ENCODE measurements at places on chromosomes 4 and X.

DNA sequence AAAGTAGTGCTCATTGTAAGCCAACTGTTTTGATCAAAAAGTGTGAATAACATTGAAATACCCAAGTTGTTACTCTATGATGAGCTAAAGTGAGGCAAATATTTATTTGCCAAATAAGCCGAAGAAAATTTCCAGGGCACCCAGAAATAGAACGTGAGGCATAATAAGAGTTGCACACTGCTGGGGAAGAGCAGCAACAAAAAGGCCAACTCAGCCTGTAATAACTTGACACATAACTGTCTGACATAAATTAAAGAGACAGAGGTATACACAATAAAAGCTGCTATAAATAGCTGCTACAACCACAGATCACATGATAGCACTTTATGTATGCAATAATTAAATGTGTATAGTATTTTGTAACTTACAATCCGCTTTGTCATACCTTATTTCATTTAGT is 2.0 kb upstream of the ABCB7 start:
- no peak for DNase-seq

GRCh38 chr4:8320386-8320750 is 50.8 kb downstream of the HTRA3 start:
- DNase-seq: no peak

GRCh38 chr4:24003496-24003895 is 113.6 kb upstream of the PPARGC1A start:
- DNase-seq: no peak

DNA sequence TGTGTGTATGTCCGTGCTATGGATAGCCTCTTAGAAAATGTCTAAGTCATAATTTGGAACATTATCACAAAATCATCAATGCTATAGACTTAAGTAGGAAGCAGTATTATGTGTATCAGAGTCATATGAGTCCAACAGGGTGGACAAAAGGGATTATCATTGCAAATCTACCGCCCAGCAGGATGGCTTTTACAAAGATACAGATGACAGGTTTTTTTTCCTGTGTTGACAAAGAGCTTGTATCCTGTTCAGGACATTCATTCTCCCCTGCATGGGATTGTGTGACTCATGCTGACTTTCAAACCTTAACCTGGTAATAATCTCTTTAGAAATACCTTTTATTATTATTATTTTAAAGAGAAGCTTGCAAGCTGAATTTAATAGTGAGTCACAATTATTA is 310.3 kb upstream of the GNPDA2 start:
- no peak for DNase-seq

DNA sequence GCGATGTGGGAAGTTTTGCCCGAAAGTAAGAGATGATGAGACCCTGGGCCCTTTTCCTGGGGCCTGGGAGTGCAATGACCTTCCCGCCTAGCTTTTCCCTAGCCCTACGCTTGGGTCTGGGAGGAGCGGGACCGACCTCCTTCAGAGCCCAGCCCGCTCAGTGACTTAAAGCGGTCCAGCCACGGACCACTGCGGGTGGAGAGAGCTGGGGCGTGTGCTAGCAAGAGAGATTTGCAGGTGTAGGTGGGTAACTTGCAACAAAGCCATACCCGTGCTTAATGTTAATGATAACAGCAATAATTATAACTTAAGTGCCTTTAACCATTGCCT is 503 bp upstream of the PDE5A start:
- DNase-seq: no peak

DNA sequence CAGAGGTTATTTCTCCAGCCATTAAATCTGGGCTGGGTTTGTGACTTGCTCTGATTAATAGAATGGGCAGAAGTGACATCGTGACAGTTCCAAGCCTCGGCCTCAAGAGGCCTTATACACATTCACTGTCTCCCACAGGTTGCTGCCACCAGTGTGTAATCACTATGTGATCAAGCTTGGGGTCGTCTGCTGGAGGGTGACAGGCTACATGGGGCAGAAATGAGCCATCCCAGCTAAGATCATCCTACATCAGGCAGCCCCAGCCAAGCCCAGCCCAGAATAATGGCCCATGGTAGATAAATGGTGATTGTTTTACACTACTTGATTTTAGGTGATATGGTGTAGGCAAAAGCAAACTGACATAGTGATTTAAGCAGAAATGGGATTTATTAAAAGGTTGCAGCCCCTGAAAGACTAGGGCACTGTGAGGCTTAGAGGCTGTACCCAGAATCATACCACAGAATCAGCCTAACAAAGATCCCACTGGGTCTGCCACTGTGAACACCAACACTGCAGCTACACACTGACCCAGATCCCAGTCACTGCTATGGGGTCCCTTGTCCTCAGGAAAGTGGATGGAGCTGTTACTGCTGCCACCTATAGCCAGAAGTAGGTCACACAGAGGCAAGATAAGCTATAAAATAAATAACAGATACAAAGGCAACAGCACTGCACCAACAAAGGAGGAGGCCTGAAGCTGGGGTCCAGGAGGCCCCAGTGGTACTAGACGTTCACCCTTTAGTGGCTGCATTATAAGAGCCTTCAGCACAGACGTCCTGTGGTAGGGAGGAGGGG is 159.6 kb upstream of the RBPJ start:
- DNase-seq: no peak

GRCh38 chr4:186501554-186501953 is 53.8 kb downstream of the MTNR1A start:
- DNase-seq: no peak

- no peak for DNase-seq
These were observed 71.7 kb upstream of the S100G start for GRCh38 chrX:16578218-16578617.

DNA sequence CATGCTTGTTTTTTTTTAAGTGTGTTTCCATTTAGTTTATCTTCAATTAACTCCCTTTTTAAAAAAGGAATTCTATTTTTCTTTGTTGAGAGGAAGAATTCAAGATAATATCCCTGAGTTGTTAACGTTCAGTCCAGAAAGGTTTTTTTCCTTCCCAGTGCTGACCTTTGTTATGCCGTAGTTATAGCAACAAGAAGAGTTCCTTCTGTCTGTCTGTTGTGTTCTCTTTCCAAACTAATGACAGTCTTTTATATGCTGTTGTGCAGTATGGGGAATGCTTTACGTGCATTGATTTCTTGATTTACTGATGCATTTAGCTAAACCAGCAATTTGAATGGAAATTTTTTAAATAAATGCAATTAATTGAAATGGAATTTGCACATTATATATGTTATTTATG is 6.6 kb upstream of the CXXC4 start:
- DNase-seq: no peak

DNA sequence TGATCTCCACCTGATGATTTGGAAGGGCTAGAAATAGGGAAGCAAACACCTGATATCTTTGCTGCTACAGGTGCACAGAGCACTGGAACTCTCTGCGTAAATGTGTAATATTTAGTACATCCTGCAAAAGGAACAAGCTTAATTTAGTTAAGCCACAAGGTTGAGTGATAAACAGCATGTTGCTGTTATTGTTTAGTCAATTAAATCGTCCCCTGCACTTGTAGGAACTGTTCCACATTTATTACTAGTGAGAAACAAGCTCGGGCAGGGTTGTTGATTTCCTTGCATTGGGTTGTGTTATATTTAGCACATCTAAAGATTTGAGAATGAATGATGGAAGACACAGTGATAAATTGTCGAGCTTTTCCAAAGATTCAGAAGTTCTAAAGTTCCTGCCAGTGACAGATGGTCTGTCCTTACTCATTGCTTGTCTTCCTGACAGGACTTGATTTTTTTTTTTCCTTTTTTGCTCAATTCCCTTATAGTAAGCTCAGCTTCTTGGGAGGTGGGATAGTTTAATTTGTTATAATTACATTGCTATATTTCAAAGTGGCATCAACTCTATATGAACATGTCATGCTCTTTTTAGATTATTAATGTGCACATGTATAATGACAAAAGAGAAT is 627.0 kb upstream of the ATOH1 start:
- DNase-seq: no peak

GRCh38 chrX:9871701-9872268 is 85.6 kb downstream of the SHROOM2 start:
- DNase-seq: no peak

GRCh38 chrX:2374086-2374485 is 126.7 kb downstream of the DHRSX start:
- DNase-seq: no peak

DNA sequence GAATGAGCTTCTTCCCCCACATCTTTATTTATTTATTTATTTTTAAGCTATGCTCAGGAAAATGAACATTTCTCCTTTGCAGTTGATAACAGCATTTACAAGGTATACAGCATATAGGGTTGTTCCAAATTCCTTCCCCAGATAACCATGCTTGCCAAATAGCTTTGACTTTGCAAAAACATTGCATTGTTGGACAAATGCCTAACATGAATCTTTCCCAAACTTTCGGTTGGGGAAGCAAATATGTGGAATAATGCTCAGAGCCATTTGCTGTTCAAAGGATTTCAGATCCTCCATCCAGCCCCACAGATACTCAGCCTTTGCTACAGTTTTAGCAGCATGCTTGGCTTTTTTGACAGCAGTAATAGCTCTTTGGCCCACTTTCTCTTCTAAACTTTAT is 127.2 kb upstream of the AGA start:
- DNase-seq: no peak

DNA sequence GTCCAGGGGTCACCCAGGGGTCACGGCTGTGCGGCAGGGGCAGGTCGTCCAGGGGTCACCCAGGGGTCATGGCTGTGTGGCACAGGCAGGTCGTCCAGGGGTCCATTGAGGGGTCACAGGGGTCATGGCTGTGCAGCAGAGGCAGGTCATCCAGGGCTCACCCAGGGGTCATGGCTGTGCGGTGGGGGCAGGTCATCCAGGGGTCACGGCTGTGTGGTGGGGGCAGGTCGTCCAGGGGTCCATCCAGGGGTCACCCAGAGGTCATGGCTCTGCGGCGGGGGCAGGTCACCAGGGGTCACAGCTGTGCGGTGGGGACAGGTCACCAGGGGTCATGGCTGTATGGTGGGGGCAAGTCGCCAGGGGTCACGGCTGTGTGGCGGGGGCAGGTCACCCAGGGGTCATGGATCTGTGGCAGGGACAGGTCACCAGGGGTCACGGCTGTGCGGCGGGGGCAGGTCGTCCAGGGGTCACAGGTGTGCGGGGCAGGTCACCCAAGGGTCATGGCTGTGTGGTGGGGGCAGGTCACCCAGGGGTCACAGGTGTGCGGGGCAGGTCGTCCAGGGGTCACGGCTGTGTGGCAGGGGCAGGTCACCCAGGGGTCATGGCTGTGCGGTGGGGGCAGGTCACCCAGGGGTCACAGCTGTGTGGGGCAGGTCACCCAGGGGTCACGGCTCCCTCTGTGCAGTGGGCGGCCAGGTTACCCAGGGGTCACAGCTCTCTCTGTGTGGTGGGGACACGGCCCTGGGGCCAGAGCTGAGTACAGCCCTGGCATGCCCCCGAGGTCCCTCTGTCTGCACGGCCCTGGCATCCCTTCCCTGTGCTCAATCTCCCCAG is 16.0 kb downstream of the ATP5ME start:
- no peak for DNase-seq

DNA sequence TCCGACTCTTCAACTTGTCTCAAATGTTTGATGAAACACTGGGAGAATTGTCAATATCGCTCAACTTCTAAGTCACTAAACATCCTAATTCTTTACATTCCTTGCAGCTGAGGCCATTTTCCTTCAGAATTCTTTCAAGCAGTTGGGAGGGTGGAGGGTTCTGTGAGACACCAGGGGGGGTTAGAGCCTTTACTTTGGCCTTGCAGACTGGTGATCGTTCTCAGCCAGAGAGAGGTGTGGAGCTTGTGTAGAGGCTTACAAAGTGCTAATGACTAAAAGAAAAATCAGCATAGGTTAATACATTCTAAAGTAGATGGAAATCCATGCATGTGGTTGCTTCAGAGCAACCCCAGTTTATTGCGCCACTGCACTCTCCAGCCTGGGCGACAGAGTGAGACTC is 21.3 kb upstream of the SOX3 start:
- DNase-seq: no peak

- no peak for DNase-seq
These were observed 79.1 kb downstream of the ELOVL6 start for GRCh38 chr4:110119337-110119736.

DNA sequence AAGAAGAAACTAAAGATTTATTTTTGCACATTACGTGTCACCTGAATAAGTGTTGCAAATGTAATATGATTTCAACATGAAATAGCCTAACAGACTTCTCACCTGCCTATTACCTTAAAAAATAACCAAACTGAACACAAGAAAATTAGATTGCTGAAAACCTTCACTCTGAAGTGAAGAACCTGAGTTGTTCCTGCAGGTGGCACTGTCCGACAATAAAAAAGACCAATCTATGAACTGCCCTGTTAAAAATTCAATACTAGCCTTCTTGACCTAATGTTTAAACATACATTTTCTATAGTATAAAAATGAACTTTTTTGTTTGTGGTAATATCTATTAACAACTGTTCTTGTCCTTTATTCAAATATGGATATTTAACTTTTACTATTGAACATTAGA is 69.2 kb upstream of the PNPLA4 start:
- DNase-seq: peak; percentile 31

- no peak for DNase-seq
These were observed 13.7 kb upstream of the DHX15 start for GRCh38 chr4:24598025-24598424.

- peak; percentile 34 for DNase-seq
These were observed 982 bp downstream of the PDLIM5 start for GRCh38 chr4:94452476-94453371.

DNA sequence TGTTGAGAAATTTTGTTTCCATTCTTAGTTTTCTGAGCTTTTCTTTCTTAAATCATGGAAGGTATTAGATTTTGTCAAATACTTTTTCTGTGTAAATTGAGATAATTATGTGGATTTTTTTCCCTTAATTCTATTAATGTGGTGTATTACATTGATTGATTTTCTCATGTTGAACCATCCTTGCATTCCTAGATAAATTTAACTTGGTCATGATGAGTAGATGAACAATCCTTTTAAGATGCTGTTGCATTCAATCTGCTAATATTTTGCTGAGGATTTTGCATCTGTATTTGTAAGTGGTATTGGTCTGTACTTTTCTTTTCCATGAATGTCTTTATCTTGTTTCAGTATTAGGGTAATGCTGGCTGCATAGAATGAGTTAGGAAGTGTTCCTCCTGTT is 20.3 kb upstream of the CTBP1 start:
- DNase-seq: no peak
